ENCODE measurements at places on chromosomes 16 and 17.

GRCh38 chr16:12674071-12674470 lies 129.6 kb downstream of the CPPED1 start:
- no peak for DNase-seq

- DNase-seq, result peak; percentile 74
These were observed 11.0 kb upstream of the PLCG2 start for GRCh38 chr16:81767987-81768592.

DNA sequence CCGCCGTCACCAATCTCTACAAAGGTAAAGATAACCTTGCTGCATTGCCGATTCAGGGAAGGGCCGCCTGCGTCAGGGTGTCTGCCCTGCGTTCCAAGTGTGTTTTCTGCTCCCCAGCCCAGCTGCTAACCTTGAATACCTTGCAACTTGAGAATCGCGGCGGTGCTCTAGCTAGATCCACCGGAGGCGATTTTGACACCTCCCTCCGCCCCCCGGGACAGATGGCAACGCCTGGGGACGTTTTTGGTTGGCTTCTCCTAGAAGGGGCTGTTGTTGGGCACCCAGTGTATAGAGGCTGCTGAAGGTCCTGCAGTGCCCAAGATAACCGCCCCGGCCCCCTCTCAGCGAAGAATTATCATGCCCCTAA lies 1.5 kb downstream of the HAPSTR1 start:
- DNase-seq, result peak; percentile 82

GRCh38 chr16:80079072-80079471 lies 461.7 kb upstream of the DYNLRB2 start:
- no peak for DNase-seq

DNA sequence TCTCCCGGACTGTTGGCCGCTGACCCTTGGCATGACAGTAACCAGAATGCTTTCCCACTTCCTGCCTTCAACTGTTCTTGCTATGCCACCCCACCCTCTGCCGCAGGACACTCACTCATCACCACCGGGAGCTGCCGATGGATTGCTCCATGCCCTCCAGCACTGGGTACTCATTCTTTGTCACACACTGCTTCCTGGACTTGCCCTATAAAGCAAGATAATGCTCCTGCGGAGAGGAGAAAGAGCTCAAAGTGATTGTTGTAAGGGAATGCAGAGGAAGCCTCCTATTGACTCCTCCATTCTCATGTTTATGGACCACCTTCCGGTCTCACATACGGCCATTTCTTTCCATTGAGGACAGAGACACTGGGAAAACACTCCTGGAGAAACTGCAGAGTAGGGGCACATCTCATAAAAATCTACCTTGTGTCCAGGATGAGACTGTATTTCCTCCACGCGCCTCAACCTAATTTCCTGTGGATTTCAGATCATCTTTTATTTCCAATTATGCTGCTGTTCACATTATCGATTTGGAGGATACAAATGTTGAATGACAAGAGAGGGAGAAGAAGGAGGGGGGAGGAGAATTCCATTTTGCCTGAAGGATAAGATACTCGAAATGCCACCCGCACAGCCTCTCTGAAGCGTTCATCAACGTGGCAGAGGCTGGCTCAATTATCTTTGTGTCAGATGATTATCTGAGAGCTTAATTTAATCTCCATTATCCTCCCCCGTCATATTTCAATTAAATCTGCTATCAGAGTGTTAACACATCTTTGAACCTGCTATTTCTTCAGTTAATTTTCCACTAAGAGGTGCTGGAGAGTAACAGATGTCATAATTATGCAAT lies 486.1 kb upstream of the SALL1 start:
- no peak for DNase-seq

DNA sequence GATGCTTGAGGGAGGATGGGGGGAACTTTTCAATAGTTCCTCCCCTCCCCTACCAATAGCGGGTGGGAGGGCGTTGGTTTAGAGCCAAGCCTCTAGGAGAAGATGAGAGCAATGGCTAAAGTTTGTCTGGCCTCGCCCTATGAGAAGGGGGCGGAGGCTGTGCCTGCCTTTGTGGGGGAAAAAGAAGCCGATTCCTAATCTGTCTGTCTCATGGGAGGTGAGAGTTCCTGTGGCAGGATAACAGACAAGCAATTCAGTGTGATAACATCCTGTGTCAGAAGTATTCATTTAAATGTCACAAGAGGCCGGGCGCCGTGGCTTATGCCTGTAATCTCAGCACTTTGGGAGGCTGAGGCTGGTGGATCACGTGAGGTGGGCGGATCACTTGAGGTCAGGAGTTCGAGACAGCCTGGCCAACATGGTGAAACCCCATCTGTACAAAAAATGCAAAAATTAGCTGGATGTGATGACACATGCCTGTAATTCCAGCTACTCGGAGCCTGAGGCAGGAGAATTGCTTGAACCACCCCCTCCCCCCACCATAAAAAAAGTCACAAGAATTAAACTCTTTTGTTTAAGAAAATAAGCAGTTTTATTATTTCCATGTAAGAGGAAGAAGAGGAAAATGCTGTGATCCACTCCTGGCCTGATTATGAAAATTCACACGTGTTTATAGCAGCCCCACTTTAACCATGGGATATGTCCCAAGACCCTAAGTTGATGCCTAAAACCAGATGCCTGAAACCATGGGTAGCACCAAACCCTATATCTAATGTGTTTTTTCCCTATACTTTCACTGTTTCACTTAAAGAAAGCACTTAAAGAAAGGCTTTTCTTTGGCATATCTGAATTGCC lies 1.7 kb downstream of the SLFN5 start:
- DNase-seq, result peak; percentile 26

DNA sequence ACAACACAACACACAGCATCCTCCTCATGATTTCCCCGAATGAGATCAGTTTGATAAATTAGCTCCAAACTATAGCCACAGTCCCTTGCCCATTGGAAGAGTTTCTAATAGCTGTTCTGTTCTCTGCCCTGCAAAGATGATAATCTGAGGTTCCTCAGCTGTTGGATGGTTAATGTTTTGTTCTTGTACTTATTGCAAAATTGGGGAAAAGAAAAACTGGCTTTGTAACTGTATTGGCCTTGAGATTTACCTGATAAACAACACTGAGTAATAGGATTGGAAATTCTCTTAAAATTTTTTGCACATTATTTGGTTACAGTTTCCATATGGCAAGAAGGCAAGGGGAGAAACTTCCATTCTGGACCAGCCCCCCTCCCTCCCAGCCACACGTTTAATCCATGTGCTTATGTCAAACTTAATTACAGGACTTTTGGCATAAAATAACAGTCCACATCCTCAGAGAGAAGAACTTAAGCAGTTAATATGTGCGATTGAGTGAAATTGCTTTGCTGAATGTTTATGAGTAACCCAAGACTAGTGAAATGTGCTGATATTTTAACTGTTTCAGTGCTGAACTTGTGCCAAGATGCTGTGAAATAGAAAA lies 119.1 kb upstream of the ZFHX3 start:
- DNase-seq, result no peak

GRCh38 chr17:71980171-71980570 lies 140.6 kb upstream of the SOX9 start:
- no peak for DNase-seq

GRCh38 chr16:77433146-77433545 lies 1.7 kb downstream of the ADAMTS18 start:
- DNase-seq, result no peak

DNA sequence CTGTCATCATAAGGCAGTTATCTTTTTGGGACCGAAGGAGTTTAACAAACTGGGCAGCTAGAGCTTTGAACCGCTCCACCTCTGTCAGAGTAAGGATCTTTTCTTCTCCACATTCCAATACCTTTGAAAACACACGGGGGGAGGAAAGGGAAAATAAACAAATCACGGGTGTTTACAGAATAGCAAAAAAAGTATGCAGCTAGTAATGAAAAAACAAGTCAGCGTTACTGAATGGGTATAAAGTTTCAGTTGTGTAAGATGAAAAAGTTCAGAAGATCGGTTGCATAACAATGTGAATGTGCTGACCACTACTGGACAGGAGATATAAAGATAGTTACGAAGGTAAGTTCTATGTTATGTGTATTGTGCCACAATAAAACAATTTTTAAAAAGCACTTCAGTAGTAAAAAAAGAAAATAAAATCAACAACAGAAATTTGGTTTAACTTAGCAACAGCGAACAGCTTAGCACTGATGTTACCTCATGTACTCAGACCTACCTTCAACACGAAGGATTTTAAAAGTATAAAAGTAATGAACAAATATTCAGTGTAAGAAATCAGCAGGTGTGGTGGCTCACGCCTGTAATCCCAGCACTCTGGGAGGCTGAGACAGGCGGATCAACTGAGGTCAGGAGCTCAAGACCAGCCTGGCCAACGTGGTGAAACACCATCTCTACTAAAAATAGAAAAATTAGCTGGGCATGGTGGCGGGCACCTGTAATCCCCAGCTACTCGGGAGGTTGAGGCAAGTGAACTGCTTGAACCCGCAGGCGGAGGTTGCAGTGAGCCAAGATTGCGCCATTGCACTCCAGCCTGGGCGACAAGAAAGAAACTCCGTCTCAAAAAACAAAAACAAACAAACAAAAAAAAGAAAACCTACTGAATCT lies 34.3 kb downstream of the MARF1 start:
- DNase-seq, result no peak

GRCh38 chr17:1323336-1323735 lies 43.9 kb downstream of the TRARG1 start:
- DNase-seq, result no peak

GRCh38 chr17:13787636-13788035 lies 185.9 kb upstream of the HS3ST3A1 start:
- no peak for DNase-seq

DNA sequence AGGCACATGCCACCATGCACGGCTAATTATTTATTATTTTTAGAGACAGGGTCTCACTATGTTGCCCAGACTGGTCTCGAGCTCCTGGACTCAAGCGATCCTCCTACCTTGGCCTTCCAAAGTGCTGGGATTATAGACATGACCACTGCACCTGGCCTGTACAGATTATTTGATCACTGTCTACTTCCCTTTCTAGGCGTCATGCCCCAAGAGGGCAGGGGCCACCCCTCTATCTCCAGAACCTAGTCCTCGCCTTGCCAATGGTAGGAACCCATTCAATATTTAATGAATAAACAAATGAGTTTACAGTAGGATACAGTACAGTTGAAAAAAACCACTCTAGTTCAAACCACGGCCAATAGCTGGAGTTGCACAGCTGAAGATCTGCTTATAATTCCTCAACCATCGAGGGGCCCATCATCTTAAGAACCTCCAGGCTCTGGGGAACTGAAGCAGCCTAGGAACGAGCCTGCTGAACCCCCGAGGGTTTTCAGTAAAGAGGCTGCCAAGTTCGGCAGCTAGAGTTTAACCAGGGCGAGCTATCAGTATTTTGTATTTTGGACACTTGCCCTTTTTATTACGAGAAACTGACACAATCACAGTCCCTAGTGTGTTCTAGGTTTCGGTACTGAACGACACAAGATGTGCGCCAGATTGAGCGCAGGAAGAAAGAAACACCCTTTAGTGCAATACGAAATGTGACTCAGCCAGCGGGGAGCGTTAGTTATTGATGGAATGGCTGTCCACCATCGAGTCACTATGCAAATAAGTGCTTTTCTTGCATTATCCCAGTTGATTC lies 14.6 kb downstream of the ADCY9 start:
- no peak for DNase-seq

DNA sequence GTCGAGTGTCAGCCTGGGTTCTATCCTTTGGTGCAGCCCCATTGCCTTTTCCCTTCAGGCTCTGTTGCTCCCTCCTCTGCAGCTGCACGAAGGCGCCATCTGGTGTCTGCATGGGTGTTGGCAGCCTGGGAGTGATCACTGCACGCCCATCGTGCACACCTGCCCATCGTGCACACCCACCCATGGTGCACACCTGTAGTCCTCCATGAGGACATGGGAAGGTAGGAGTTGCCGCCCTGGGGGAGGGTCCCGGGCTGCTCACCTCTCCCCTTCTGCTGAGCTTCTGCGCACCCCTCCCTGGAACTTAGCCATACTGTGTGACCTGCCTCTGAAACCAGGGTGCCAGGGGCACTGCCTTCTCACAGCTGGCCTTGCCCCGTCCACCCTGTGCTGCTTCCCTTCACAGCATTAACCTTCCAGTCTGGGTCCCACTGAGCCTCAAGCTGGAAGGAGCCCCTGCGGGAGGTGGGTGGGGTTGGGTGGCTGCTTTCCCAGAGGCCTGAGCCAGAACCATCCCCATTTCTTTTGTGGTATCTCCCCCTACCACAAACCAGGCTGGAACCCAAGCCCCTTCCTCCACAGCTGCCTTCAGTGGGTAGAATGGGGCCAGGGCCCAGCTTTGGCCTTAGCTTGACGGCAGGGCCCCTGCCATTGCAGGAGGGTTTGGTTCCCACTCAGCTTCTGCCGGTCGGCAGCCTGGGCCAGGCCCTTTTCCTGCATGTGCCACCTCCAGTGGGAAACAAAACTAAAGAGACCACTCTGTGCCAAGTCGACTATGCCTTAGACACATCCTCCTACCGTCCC lies 2.9 kb downstream of the CTRL start:
- peak; percentile 75 for DNase-seq

Measured in NCI-H69 (cell line).